Activated CD4-positive, CD25-positive, alpha-beta regulatory T cell treated with anti-CD3 and anti-CD28 coated beads, Interleukin-2, amount 50 U/mL, for 24 hours (primary cell): ENCODE measurements at places on chromosomes 4 and X.

- ATAC-seq, result no peak
These were observed 117.8 kb downstream of the AFF1 start for GRCh38 chr4:87052615-87053014.

DNA sequence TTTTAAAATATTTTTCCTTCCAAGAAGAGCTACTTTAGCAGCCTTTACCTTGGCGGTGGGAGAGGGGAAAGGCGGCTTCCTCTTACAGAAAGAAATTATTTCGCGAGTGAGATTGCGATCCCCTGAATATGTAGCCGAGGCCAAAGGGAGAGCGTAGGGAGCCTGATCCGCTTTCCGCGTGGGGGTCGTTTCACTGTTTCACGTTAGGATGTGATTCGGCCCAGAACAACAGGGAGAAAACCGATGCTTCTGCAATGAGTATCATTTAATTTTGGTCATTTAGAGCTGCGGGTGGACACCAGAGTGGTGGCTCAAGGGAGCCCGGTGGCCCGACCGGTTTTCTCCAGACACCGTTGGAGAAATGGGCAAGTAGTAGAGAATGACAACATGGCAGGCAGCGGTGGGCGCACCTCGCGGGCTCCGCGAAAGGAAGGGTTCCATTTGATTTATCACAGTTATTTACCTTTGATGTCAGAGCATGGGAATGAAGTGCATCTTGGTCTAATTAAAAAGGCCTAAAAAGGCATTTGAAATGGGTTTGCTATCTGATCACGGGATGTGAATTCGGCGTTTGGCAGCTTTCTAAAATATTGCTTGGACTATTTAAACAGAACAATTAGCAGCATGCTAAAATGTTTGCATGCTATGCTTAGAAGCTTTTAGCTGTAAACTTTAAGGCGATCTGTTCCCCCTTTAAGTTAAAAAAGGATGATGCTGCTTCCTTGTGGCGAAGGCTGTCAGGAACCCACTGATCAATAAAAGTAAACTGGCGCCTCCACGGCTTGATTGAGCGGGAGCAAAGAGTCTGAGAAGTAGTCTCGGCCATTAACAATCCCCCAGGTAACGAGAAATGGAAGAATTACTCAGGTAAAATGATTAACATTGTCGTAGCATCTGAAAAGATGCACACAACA, 2.0 kb upstream of the PCDH19 start:
- no peak for ATAC-seq

DNA sequence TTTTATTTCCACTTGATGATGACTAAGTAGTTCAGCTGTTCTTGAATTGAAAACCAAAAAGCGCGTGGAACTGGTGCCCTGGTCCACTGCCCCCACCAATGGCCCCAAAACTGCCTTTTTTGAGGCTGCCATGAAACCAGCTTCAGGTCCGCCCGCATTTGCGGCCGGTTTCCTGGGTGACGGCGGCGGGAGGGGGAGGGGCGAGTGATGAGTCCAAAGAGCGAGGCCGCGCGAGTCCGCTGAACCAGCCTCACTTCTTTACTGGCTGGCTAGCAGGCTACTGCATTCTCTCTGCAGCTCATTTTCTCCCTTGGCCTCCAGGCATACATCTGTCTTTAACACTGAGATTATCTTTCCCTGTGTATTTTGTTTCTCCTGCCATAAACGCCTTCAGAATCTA, 72.9 kb upstream of the FABP2 start:
- no peak for ATAC-seq

- ATAC-seq, result no peak
These were observed 8.2 kb downstream of the HPGDS start for GRCh38 chr4:94334476-94334875.

DNA sequence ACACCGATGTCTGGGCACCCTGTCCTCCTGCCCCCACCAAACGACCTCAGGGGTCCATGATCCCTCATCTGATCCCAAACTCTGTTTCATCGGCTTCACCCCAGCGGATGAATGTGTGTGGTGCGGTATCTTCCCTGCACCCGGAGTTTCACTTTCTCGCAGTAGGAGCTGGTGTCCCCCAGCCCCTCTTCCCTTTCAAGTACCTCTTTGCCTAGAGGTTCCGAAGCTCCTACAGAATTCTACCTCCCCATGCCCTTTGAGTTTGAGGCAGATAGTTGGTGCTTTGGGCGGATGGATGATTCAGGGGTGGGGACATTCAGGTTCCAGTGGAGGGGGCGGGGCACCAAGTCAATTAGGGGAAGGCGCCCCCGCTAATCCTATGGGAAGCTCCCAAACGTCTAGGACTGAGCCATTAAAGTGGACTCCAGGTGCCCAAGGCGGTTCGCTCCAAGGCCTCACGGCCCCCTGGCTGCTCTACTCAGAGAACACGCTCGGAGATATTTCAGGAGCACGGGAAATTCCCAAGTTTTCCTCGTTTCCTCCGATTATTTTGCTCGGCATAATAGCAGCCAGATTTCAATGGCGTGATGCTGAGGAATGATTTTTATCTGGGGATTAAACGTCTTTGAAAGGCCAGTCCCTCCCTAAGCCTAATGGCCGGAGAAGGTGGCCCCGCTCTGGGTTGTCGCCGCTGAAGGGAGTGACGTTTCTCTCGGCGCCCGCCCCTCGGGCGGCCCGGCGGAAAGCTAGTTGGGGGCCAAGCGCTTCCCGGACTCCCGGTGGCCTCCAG, 1.3 kb downstream of the MSX1 start:
- ATAC-seq, result no peak

- no peak for ATAC-seq
These were observed 541.3 kb upstream of the TENM3 start for GRCh38 chr4:181701894-181702293.

- ATAC-seq, result no peak
These were observed 353.3 kb downstream of the OPHN1 start for GRCh38 chrX:68079961-68080360.

GRCh38 chr4:6824772-6825402, 42.4 kb downstream of the KIAA0232 start:
- no peak for ATAC-seq

GRCh38 chr4:24515698-24516097, 68.7 kb downstream of the DHX15 start:
- ATAC-seq, result no peak

- ATAC-seq, result no peak
These were observed 98.9 kb upstream of the BMP3 start for GRCh38 chr4:80931631-80932081.

GRCh38 chr4:119587796-119588195, 40.8 kb downstream of the PDE5A start:
- ATAC-seq, result no peak

- no peak for ATAC-seq
These were observed 49.5 kb downstream of the HS6ST2 start for GRCh38 chrX:132908891-132909290.

DNA sequence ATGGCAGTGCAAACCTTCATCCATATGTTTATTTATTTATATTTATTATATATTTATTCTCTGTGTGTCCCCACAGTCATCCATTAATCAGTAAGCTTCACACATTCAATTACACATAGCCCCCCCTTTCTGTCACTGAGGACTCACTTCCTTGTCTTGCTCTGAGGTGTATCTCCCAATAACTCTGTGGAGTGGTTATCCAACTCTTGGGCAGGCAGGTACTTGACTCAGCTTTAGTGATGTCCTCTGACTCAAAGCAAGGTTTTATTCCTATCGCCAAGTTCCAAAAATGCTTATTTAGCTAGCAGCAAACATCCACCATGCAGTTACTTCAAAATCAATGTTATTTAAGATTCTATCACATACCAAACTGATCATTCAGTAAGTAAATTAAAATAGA, 25.2 kb upstream of the NDP start:
- ATAC-seq, result no peak

DNA sequence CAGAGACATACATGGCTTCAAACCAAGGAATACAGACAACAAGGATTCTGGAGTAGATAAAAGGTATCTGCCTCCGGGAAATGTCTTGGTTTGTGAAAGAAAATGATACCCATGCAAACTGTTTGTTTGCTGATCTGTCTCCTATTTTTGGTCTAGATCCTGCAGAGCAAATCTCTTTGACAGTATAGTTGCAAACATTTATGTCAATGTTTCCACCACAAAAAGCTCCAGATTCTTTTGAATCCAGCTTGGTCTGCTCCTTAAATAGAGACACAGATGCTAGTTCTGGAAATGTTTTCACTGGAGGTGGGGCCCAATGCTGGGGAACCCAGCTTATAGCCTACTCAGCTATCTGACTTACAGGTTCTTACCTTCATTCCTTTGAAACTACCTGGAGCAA, 119.7 kb downstream of the ATG4A start:
- no peak for ATAC-seq

DNA sequence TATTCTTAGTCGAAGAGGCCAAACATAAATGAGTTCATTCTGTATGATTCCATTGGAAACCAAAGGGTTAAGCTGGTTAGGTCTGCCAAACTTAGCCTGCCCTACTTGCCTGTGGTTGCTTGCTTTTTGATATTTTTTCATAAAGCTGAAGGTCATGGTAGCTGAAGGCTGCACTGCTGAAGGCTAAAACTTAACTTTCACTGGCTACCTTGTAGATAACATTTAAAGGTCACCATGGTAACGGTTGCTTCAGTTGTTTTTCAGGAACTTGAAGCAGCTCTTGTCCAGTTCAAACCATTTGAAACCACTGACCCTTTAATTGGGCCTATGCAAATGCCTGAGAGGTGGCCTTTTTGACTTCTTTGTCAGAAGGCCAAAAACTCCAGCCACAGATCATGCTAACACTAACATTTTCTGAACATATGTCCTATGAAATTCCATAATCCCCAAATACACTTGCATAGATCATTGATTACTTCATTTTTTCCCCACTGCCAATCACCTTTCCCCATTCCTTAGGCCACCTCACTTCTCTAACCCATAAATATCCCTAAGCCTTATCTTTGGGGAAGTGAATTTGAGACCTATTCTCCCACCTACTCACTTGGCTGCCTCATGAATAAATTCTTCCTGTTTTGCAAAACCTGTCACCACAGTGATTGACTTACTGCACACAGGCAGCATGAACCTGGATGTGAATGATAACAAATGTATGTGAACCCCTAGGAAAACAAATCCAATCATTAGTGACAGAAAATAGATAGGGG, 10.7 kb upstream of the SMIM10L2A start:
- no peak for ATAC-seq

GRCh38 chrX:39922488-39922887, 175.3 kb downstream of the BCOR start:
- ATAC-seq, result no peak

GRCh38 chrX:24493740-24494581, 28.9 kb downstream of the PDK3 start:
- no peak for ATAC-seq

GRCh38 chr4:67545199-67546003, at the start of gene CENPC:
TSS of gene CENPC (minus strand) at chr4:67545503. CDS start at chr4:67545355, 148 bp downstream.
- ATAC-seq, result peak; percentile 97

DNA sequence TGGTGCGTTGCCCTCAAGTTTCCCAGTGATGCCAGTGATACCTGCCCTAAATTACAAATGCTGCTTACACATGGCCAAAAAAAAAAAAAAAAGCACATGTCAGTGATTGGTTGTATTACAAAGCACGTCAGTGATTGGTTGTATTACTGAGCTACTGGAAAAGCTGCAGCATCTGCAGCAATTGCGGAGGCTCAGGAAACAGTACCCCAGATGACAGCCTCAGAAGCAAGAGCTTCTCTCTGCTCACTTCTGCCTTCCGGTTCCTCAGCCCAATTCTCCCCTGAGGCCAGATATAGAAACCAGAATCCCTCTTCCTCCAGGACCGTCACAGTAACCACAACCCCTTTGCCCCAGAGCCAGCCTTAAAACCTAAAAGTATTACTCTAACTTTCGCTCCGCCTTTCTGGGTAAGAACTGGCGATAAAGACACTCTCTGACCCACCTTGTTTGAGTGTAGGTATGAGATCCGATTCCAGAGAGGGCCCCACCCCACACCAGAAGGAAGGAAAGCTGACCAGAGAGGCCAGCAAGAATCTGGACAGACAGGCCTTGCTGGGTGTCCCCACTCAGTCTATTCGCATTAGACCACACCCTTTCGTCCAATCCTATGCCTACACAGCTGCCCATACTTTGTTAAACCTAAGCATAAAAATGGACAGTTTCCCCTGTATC, 85.0 kb upstream of the SORBS2 start:
- ATAC-seq, result no peak

- no peak for ATAC-seq
These were observed 330.5 kb upstream of the AADAT start for GRCh38 chr4:170420255-170420693.
